ENCODE measurements at places on chromosomes 13 and 19.

DNA sequence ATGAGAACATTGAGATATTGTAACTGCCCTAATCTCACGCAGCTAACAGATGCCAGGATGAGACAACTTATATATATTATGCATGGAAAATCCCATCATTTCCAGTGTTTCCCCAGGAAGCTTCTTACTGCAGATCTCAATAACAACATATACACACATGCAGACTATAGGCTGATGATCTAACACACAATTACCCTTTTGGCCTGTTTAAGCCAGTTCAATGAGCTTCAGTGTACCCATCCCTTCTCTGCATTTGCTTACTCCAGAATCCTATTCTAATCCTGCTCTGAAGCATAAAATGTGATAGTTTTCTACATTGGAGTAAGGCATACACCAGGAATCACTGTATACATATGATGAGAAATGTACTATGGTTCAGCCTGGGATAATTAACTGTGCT is 489.4 kb downstream of the SUCLA2 start:
- H3K27me3 ChIP-seq, result peaks cover 2% of the 10 kb centered on the region
- H3K4me1 ChIP-seq, result no peaks in the 10 kb centered on the region
- H3K4me3 ChIP-seq, result no peak overlapping the region
- H3K36me3 ChIP-seq, result no peaks in the 10 kb centered on the region
- DNase-seq, result no peak

DNA sequence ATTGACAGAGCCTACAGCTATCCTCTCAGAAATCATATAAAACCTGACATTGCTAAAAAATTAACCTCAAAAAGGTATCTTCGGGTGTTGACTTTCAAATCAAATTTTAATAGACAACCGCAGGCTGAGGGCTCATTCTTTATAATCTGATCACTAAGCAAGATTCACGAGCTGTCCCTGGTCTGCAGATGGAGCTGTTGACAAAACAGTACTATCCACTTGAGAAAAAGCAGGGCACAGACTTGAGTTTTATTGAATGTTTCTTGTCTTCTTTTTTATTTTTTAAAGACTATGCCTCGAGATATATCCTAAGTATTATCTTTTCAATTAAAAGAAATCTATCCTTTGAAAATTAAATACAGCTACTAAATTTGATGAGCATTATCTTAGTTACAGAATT is 540.5 kb downstream of the PCDH9 start:
- no peaks in the 10 kb centered on the region for H3K4me1 ChIP-seq
- no peak for DNase-seq
- no peak overlapping the region for H3K4me3 ChIP-seq
- no peaks in the 10 kb centered on the region for H3K36me3 ChIP-seq

GRCh38 chr19:28905996-28906395 is 307.0 kb downstream of the UQCRFS1 start:
- H3K4me1 ChIP-seq, result no peaks in the 10 kb centered on the region
- H3K4me3 ChIP-seq, result no peak overlapping the region
- H3K27ac ChIP-seq, result no peak overlapping the region
- no peaks in the 10 kb centered on the region for H3K27me3 ChIP-seq
- no peak for DNase-seq

DNA sequence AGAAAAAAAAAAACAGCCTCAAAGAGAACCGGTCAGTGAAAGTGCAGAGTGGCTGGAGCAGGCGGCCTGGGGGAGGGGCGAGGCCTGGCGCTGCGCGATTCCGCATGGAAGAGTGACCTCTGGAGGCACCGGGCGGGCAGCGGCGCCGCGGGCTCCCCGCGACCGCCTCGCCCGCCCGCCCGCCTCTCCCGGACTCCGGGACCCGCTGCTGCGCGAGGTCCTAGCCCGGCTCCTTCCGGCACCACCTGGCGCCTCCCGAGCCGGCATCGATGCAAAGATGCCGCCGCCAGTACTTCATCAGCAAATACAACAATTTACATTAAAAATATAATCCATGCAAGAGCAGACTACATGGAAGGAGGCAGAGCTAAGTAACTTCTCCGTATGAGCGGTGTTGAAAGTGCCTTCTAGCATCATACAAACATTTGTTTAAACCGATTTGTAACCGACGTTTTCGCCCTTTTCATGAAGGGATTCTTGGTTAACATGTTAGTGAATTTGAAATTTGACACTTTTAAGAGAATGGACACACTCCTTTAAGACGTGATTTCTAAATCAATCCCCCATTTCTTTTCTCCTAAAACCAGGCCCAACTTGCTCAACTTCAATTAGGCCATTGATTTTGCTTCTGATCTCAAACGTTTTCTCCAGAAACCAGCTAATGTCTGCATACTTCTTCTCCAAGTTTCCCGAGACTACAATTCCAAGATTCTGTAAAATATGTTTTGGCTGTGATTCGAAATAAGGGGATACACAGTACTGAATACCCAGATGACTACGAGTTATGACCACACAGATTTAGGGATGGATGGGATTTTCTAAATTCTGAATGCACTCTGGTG is 2.1 kb downstream of the EFNB2 start:
- H3K4me3 ChIP-seq, result peak overlapping the region; percentile 18
- peaks cover 19% of the 10 kb centered on the region for H3K4me1 ChIP-seq
- H3K27me3 ChIP-seq, result peaks cover 36% of the 10 kb centered on the region
- no peaks in the 10 kb centered on the region for H3K36me3 ChIP-seq

- no peak overlapping the region for H3K4me3 ChIP-seq
- peaks cover 81% of the 10 kb centered on the region for H3K36me3 ChIP-seq
- peaks cover 17% of the 10 kb centered on the region for H3K4me1 ChIP-seq
- peak overlapping the region; percentile 13 for H3K27ac ChIP-seq
- no peaks in the 10 kb centered on the region for H3K27me3 ChIP-seq
Measured at GRCh38 chr19:14405380-14405757, 13.8 kb downstream of the DDX39A start.

DNA sequence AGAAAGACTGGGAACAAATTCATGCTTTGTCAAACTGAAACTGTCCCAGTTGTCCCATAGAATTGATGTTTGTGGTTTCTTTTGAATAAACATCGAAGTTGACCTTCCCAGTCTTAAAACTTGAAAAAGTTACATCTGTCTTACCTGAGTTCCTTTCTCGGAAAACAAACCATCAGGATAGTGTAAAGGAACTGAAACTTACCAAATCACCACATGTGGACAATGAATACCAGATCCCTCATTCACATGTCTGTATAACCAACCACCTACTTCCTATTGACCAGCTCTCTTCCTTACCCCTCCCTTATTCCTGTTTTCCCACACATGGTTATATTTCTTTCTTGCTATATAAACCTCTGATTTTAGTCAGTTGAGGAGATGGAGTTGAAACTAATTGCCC is 791.7 kb upstream of the PCDH20 start:
- H3K27ac ChIP-seq, result no peak overlapping the region
- no peaks in the 10 kb centered on the region for H3K36me3 ChIP-seq
- no peak for DNase-seq
- H3K4me1 ChIP-seq, result no peaks in the 10 kb centered on the region

DNA sequence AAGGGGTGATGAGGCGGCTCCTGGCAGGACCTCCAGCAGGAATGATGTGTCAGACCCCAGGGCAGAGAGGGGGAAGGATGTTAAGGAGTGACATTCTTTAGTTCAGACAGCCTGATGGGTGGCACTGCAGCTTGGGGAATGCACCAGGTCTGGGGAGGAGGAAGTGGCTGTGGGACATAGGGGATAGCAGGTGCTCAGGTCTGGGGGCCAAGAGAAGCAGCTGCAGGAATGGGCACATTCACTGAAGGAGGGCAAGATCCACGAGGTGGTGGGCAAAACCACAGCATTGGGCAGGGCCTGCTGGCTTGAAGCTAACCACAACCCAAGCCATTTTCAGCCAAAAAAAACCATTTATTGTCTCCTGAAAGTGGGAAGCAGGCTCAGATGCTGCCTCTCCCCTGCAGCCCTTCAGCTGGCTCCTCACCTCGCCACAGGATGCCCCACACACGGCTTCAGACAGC is 26.5 kb downstream of the COMP start:
- no peak for DNase-seq
- H3K36me3 ChIP-seq, result peaks cover 2% of the 10 kb centered on the region
- H3K4me3 ChIP-seq, result no peak overlapping the region
- no peaks in the 10 kb centered on the region for H3K4me1 ChIP-seq
- no peak overlapping the region for H3K27ac ChIP-seq

DNA sequence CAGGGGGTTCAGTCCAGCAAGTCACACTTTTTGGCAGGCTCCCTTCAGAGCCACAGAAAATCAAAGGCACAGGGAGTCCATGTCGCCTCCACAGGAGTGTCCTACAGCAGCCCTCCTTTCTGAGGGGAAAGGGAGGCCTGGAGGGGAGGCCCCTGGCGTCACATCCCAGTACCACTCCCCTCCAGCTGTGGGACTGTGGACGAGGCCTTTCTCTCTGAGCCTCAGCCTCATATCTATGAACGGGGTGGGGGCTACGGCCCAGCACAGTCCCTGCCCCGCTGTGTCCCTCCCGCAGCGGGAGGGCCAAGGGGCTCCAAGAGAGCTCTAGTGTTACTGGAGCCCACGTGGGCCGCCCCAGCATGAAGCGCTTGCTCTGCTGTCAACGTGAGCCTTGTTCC is 23.8 kb downstream of the PEPD start:
- peaks cover 2% of the 10 kb centered on the region for H3K36me3 ChIP-seq
- H3K4me1 ChIP-seq, result no peaks in the 10 kb centered on the region
- DNase-seq, result no peak
- H3K4me3 ChIP-seq, result no peak overlapping the region
- H3K27ac ChIP-seq, result no peak overlapping the region

GRCh38 chr19:12891553-12892021 is 627 bp downstream of the GCDH start:
- peaks cover 16% of the 10 kb centered on the region for H3K4me1 ChIP-seq
- DNase-seq, result peak; percentile 38
- H3K4me3 ChIP-seq, result peak overlapping the region; percentile 100
- H3K27me3 ChIP-seq, result no peaks in the 10 kb centered on the region

GRCh38 chr13:23778002-23778652 is 111.1 kb downstream of the MIPEP start:
- DNase-seq, result no peak
- H3K36me3 ChIP-seq, result peaks cover 12% of the 10 kb centered on the region
- peaks cover 16% of the 10 kb centered on the region for H3K4me1 ChIP-seq
- no peaks in the 10 kb centered on the region for H3K27me3 ChIP-seq

DNA sequence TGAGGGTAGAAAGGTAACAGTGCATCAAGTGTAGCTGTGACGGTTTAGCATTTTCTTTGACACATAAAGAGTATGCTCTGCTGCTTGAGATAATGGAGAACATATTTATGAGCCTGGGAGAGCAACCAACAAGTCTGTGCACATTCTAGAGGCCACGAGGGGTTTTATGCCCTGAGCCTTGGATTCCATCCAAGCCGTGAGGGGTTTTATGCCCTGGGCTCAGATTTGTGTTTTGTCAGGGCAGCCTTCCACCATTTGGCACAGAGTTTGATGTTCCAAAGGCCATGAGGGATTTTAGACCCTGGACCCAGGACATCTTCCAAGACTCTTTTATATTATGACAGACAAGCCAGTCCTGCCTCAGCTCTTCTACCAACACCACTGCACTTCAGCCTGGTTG is 106.4 kb downstream of the ZNF486 start:
- H3K4me3 ChIP-seq, result no peak overlapping the region
- H3K36me3 ChIP-seq, result no peaks in the 10 kb centered on the region
- H3K27me3 ChIP-seq, result no peaks in the 10 kb centered on the region
- no peaks in the 10 kb centered on the region for H3K4me1 ChIP-seq
- no peak overlapping the region for H3K27ac ChIP-seq

DNA sequence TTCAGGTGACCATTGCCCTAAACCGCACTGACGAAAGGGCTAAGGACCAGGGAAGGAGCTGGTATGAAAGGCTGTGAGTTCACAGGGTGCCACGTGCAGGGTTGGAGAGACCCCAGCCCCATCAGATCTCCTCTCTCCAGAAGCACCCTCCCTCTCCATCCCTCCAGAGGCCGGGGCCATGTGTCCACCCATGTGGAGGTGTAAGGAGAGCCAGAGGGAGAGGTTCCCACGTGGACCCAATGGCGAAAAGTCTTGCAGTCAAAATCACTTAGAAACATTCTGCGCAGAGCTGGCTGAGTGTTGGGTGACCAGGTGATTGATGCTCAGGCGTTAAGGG is 168.3 kb downstream of the COL4A1 start:
- no peak overlapping the region for H3K4me3 ChIP-seq
- DNase-seq, result no peak
- H3K36me3 ChIP-seq, result no peaks in the 10 kb centered on the region
- no peak overlapping the region for H3K27ac ChIP-seq

GRCh38 chr19:50320051-50320450 is 9.1 kb downstream of the KCNC3 start:
- no peak overlapping the region for H3K27ac ChIP-seq
- H3K27me3 ChIP-seq, result peaks cover 19% of the 10 kb centered on the region
- H3K4me1 ChIP-seq, result peaks cover 10% of the 10 kb centered on the region
- H3K36me3 ChIP-seq, result peaks cover 5% of the 10 kb centered on the region
- H3K4me3 ChIP-seq, result no peak overlapping the region
- no peak for DNase-seq

GRCh38 chr19:46733690-46734292 is 12.1 kb upstream of the FKRP start:
- no peak overlapping the region for H3K27ac ChIP-seq
- H3K4me3 ChIP-seq, result no peak overlapping the region
- no peaks in the 10 kb centered on the region for H3K27me3 ChIP-seq
- peaks cover 17% of the 10 kb centered on the region for H3K4me1 ChIP-seq

GRCh38 chr19:18863843-18864362 is 32.1 kb downstream of the CERS1 start:
- no peaks in the 10 kb centered on the region for H3K4me1 ChIP-seq
- H3K36me3 ChIP-seq, result peaks cover 53% of the 10 kb centered on the region
- H3K4me3 ChIP-seq, result no peak overlapping the region
- no peaks in the 10 kb centered on the region for H3K27me3 ChIP-seq

DNA sequence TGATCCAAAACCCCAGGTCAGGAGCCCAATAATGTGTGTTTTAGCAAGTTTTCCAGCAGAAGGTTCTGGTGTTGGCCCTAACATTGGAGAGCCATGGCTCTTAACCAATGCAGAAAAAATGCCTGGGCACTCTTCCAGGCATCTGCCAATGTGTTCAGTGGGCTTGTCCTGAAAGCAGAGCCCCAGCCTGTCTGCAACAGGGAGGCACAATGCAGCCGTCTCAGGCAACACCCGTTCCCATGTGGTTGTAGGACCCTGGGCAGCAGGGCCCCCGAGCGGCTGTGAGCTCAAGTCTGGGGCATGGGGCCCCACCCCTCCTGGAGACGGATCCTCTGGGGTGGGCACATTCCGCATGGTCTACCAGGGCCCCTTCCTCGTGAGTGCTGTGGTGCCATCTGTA is 58.1 kb upstream of the SIAH3 start:
- no peak overlapping the region for H3K4me3 ChIP-seq
- H3K27ac ChIP-seq, result no peak overlapping the region
- DNase-seq, result no peak
- H3K36me3 ChIP-seq, result no peaks in the 10 kb centered on the region

DNA sequence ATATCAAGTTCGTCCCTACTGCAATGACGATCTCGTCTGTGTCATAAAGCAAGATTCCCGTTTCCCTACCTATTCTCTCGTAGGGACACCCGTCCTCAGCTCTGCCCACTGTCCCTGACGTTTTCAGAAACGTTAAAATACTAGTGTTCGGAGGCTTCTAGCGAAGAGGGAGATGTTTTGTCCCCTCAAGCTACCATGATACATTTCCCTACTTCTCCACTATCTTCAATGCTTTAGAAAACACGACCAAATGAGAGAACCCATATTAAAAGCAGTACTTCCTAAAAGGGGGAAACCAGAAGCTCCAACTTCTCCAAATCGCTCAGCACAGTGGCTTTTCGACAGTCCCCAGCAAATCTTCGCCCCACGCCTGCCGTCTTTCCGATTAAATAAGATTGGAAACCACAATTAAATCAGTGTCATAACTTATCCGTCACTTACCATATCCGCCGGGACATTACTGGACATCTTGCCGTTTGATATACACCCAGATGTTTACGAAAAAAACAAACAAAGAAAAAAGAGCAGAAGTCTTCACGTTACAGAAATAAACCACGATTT is 1.3 kb downstream of the UBL3 start:
- H3K4me3 ChIP-seq, result peak overlapping the region; percentile 90
- no peaks in the 10 kb centered on the region for H3K27me3 ChIP-seq
- peaks cover 39% of the 10 kb centered on the region for H3K4me1 ChIP-seq
- H3K36me3 ChIP-seq, result peaks cover 8% of the 10 kb centered on the region
- H3K27ac ChIP-seq, result peak overlapping the region; percentile 94

All from activated CD4-positive, alpha-beta T cell treated with anti-CD3 and anti-CD28 coated beads for 36 hours (primary cell).